ENCODE measurements at places on chromosomes 12 and 14.

DNA sequence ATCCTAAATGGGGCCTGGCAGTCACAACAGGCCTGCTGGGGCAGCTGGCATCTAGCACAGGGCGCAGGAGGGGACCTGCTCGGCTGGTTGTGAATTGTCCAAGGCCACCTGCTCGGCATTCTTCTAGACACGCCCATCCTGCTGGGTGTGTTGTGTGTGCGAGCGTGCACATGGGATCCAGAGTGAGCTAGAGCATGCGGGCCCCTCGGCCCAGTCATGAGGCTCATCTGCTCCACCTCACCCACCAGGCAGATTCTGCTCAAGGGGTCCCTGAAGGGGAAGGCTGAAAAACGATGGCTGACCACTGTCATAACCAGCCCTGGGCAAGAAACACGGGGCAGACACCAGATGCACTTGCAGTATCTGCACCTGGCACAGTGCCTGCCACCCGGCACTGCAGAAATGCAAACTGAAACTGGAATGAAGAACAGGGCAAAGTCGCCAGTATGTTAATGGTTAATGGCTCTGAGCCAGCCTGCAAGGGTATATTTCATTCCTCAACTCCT, 31.8 kb downstream of the MAX start:
- DNase-seq: no peak

DNA sequence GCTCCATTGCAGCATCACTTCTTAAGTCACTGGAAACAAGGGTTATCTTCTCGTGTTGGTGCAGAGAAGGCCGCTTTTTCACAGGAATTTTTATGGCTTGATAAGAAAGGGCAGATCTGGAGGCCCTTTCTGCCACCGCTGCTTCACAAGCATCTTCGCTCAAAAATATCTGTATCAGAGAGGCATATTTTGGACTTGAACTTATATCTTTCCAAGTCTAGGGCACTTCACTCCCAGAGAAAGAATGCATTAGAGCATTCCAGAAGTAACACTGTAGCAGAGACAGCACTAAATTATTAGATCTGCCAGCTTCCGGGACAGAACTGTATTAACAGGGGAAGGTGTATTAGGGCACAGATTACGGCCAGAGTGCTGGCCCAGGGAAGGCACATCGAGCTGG, 151.7 kb upstream of the AMIGO2 start:
- DNase-seq: no peak

DNA sequence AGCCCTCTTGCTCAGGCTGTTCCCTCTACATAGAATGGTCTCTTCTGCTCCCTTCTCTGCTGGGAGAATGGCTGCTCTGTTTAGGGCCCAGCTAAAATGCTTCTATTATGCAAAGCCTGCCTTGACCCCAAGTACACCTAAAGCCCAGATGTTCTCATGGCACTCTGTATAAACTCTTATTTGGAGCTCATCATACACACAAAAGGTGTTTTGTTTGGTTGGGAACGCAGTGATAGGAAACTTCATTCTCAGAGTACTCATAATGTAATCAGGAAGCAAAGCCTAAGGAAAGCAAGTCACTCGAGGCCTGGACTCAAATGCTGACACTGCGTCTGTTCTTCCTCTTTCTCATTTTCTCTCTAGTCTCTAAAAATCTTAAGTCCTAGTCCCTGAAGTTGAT, 38.2 kb upstream of the SYCP3 start:
- no peak for DNase-seq

DNA sequence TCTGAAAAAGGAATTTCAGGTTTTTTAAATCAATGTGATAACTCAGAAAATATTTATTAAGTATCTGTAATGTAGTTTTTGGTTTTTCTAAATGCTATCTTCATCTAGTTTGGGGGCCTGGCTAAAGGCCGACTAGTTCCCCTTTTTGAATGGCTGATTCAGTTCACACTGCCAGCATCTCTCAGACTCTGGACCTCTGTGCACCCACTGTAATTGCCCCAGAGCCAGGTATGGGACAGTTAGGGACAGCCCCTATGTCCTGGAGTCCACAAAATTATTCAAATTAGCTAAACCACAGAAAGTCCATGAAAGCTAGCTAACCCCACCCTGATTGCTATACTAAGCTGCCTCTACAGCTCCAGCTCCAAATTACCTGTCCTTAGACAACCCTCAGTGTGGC, 49.1 kb upstream of the RGS6 start:
- DNase-seq: no peak

GRCh38 chr12:32821293-32821692, 65.6 kb upstream of the YARS2 start:
- DNase-seq: no peak

DNA sequence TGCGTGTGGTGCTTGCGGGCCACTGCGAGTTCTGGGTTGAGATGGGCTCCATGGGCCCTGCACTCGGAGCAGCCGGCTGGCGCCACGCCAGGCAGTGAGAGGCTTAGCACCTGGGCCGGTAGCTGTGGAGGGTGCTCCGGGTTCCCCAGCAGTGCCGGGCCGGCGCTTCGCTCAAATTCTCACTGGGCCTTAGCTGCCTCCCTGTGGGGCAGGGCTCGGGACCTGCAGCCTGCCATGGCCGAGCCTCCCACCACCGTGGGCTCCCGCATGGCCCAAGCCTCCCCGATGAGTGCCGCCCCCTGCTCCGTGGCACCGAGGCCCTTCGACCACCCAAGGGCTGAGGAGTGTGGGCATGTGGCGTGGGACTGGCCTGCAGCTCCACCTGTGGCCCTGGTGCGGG, 375.7 kb downstream of the NELL2 start:
- no peak for DNase-seq

- no peak for DNase-seq
These were observed 2.0 kb downstream of the PAX9 start for GRCh38 chr14:36663404-36664321.

DNA sequence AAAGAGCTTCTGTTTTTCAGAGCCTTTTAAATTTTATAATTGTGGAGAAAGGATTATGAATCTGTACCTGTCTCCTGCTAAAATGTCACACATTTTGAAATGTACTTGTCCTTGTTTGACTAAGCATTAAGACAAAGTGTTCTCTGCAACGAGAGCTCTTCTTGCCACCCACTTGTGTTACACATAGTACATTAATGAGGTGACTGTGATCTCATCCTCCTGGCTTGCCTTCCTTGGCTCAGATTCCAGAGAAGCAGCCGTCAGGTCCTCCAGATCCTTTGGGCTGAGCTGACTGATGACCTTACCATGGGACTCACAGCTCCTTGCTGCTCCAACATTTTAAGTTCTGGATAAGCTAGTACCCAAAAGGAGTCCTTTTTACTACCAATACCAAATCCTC, 81.4 kb downstream of the BBS10 start:
- no peak for DNase-seq

DNA sequence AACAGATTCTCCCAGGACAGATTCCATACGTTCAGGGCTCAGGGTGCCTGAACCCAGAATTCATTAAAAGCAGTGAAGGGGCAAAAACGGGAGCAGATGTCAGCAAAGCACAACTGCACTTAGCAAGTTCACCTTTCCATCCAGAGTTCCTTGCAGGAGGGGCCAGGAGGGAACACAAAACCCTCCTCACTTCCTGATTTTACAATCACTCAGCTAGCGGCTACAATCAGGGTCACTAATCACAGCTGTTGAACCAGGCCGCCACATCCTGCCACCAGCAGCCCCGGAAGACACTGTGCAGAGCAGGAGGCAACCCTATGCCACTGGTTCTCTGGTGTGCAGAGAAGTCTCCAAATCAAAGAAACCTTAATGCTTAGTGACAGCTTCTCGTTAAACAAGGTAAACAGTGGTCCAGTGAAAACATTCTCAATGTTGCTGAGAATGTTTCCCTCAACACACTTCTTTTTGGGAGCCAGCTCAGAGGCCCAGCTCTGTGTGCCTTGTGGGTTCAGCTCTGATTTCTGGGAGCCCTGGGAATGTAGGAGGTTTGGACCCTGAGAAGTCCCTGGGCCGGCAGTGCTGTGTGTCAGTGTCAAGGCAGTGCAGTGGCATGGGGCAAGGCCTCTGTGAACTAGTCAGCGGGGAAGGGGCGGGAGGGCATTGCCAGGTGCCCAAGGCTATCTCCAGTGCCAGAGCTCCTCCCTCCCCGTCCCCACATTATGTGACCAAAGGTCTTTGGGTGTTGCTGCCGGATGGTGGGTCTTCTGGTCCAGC, 54.5 kb downstream of the VCPKMT start:
- peak; percentile 80 for DNase-seq

GRCh38 chr12:125683748-125684381, 618.6 kb downstream of the AACS start:
- no peak for DNase-seq

- DNase-seq: no peak
These were observed 180.9 kb downstream of the SRGAP1 start for GRCh38 chr12:64025174-64025958.

DNA sequence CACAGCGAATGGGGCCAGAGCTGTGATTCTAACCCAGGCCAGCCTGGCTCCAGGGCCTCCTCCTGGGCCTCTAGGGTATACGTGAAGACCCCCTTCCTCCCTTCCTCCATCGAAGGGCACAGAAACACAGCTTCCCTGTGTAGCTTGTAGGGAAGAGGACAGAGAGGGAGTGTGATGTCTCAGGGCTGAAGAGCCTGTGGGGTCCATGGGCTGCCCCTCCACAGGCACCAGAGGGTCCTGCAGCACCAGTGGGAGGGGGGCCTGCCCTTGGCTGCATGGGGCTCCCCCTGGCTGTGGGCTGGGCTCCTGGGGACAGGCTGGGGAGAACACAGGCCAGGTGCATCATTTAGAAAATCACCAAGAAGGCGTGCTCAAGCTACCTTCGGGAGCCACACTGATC, 178.5 kb downstream of the CALM1 start:
- no peak for DNase-seq

DNA sequence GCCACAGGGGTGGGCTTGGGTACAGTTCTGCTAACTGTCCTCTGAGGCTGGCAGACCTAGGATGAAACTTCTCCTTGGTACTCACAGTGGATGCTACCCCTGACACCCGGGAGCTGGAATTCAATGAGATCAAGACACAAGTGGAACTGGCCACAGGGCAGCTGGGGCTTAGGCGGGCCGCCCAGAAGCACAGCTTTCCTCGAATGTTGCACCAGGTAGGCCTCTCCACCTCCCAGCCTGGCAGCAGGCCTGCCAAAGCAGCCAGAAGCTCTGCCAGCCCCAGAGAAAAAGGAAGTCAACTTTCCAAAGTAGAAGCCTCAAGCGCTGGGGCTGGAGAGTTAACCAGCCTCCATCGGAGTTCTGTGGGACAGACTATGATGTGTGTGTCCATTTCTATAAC, 2.4 kb upstream of the NRL start:
- no peak for DNase-seq

- DNase-seq: no peak
These were observed 11.5 kb downstream of the ASPG start for GRCh38 chr14:104096751-104097700.

DNA sequence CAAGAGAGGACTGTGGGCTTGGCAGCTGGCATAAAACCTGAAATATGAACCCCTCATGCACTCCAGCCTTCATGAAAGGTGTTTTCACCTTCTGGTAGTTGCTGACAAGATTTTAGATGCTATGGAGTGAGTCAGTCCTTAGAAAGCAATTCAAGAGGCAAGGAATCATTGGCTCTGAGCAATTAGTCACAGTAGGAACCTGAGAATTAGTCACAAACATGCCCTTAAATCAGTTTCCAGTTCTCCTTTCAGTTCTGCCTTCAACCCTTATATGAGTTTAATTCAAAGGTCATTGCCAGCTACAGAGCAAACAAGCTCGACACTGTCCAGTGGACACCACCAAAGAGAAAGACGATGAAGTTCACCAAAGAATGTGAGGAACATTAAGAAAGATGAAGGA, 472.3 kb downstream of the GLT1D1 start:
- DNase-seq: no peak

- DNase-seq: no peak
These were observed 26.2 kb downstream of the BEGAIN start for GRCh38 chr14:100561005-100561404.

DNA sequence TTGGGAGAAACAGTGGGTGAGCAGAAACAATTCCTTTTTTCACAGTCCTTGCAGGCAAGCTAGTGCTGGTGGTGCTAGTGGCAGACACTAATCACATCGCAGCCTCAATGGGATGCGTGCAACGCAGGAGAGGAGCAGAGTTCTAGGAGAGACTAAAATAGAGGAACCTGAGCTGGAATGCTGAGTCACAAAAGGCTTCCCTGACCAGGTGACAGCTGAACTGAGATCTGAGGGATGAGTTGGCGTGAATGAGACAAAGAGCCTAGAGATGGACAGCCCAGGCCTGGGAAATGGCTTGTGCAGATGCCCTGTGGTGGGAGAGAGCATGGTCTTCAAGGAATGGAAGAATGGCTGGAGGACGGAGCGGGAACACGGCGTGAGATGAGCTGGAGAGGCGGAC, 25.8 kb downstream of the ACADS start:
- DNase-seq: no peak

GRCh38 chr14:68840454-68840853, 47.6 kb upstream of the ZFP36L1 start:
- DNase-seq: no peak

- DNase-seq: no peak
These were observed 74.4 kb upstream of the CRY1 start for GRCh38 chr12:107167756-107168155.

- DNase-seq: no peak
These were observed 193.5 kb upstream of the BCL2L14 start for GRCh38 chr12:11877102-11877826.

DNA sequence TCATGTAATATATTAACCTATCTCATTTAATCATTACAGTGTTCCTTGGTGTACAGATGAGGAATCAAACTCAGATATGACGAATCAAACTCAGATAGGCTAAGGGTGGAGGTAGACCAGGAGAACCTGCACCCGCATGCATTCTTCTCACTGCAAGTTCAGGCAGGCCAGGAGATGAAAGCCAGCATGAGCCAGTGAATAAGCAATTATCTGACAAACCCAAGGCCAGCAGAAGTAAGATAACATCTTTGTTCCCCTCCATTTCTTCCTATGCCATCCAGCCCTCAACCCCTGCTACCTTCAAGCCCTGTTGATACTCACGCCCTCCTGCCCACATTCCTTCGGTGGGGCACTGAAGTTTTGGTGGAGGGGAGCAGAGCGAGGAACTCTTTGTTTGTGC, 152.2 kb downstream of the ETV6 start:
- DNase-seq: no peak

GRCh38 chr14:77268989-77269600, 1.9 kb downstream of the NGB start:
- no peak for DNase-seq

- DNase-seq: peak; percentile 68
These were observed 34.6 kb downstream of the SPRING1 start for GRCh38 chr12:116703214-116703795.

- no peak for DNase-seq
These were observed 23.6 kb downstream of the ZNF664 start for GRCh38 chr12:123996581-123996980.

GRCh38 chr14:36580856-36581831, 1.3 kb downstream of the NKX2-8 start:
- DNase-seq: no peak

GRCh38 chr12:12212769-12213168, 54.1 kb downstream of the LRP6 start:
- DNase-seq: no peak

- DNase-seq: no peak
These were observed 151.6 kb downstream of the HELB start for GRCh38 chr12:66453844-66454243.

GRCh38 chr14:55645845-55646832, 66.1 kb downstream of the KTN1 start:
- no peak for DNase-seq
